ENCODE measurements at places on chromosomes 13 and 19.

GRCh38 chr19:47012617-47013016 lies 7.0 kb upstream of the NPAS1 start:
- no peak for DNase-seq

GRCh38 chr13:74067818-74068217 lies 66.4 kb downstream of the KLF12 start:
- no peak for DNase-seq

DNA sequence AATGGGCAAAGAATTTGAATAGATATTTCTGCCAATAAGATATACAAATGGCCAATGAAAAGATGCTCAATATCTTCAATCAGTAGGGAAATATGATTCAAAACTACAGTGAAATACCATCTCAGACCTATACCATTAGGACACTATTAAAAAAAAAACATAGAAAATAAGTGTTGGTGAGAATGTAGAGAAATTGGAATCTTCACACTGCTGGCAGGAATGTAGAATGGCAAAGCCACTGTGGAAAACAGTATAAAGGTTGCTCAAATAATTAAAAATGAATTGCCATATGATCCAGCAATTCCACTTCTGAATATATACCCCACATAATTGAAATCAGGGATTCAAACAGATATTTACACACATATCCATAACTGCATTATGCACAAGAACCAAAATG lies 88.1 kb upstream of the STARD13 start:
- DNase-seq = no peak

GRCh38 chr19:46880431-46880830 lies 19.6 kb downstream of the ARHGAP35 start:
- no peak for DNase-seq

DNA sequence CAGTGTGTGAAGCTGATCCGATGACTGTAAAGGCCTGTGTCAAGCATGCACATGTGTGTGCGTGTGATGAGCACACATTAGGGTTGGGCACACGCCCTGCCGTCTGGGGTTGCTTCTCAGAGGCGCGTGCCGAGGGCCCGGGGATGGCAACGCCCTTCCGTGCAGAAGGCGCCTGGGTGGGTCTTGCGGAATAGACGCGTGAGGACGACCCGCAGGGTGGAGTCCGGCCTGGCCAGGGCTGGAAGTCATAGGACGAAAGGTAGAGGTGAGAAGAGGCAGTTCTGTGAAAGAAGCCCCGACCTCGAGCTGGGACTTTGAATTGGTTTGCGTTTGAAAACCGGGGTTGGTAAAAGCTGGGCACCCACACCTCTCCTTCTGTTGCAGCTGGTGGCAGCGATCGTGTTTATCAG lies 35.7 kb downstream of the TMEM255B start:
- DNase-seq = no peak

GRCh38 chr19:29315556-29316190 lies 102.7 kb upstream of the UQCRFS1 start:
- DNase-seq = no peak

GRCh38 chr19:7540761-7541474 lies 5.4 kb downstream of the PNPLA6 start:
- DNase-seq = peak; percentile 71

- DNase-seq = no peak
Observed at GRCh38 chr13:70896136-70896535, 787.9 kb upstream of the KLHL1 start.

GRCh38 chr13:21964686-21965085 lies 293.8 kb downstream of the FGF9 start:
- peak; percentile 67 for DNase-seq

DNA sequence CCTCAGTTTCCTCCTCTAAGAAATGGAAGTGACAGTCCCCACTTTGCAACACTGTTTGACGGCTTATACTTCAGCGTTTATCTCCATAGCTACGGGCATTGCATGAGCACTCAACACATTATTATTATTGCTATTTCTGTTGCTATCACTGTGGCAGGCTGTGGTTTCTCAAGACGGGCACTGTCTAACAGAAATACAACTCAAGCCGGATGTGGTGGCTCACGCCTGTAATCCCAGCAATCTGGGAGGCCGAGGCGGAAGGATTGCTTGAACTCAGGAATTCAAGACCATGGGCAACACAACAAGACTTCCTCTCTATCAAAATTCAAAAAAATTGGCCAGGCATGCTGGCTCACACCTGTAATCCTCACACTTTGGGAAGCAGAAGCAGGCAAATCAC lies 4.9 kb upstream of the ZSWIM4 start:
- no peak for DNase-seq

GRCh38 chr13:76955661-76956060 lies 7.3 kb downstream of the ACOD1 start:
- DNase-seq = no peak

DNA sequence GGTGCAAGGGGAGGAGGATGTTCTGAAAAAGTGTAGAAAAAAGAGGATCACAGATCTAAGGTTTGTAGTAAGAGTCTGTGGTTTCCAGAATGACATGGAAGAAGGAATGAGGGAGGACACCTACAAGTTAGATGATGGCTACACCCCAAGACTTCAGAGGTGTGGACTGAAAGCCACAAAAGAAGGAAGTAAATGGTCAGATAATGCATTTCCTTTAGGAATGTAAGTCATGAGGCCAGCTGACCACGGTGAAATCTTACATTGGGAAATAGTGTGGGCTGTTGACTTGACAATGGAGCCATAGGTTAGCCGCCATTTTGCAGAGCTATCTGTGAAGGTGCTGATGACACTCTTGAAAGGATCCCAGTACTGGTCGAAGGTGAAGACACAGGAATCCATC lies 25.3 kb upstream of the FBXO27 start:
- no peak for DNase-seq

GRCh38 chr13:64300239-64300638 lies 2884.6 kb upstream of the PCDH20 start:
- DNase-seq = no peak

DNA sequence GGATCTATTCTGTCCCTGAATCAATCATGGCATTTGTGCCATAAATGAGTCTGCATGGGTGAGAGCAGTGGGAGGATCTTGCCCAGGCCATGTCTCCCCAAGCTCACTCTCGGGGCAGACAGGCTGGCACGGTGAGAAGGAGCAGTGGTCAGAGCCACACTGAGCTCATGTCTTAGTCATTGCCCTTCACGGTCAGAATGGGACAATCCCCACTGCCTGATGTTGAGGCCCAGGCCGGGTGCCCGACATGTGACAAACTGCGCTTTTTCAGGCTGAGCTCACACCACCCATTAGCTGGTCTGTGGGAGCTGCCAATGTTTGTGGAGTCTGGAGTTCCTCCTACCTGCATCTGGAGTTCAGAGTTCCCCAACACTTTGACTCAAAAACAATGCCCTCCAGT lies 481.9 kb downstream of the COG6 start:
- no peak for DNase-seq

- DNase-seq = no peak
Observed at GRCh38 chr19:54918499-54918898, 12.6 kb downstream of the NCR1 start.

- peak; percentile 74 for DNase-seq
Observed at GRCh38 chr19:12733369-12734214, 892 bp downstream of the TRIR start.

DNA sequence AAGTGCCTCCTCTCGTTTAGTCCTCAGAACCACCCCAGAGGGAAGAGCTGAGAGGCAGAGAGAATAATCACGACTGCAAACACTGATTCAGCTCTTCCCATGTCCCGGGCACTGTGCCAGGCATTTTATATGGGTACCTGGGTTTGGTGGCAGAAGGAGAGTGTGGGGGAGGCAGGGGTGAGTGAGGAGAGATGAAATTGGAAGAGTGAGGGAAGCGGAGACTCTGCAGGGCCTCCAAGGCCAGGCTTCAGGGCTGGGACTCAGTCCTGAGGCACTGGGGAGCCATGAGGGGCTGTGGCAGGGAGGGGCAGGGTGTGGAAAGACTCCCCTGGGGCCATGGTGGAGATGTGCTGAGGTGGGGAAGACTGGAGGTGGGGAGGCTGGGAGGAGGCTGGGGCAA lies 8.7 kb downstream of the SYNGR4 start:
- no peak for DNase-seq

GRCh38 chr19:9431475-9431874 lies 3.9 kb downstream of the ZNF266 start:
- DNase-seq = peak; percentile 37

DNA sequence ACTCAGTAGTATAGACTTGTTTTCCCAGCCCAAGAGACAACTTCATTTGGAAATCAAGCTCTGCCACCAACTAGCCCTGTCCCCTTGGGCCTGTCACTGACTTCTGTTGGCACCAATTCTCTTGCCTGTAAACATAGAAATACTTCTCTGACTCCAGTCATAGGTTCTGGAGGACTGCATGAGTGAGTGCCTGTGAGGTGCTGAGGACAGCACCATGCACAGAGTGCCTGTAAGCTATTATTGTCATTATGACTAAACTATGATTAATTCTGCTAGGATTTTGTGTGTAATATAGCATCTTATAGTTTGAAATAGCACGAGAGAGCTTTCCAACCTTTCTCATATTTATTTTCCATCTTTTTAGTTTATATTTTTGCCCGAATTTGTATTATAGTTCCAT lies 247.9 kb downstream of the MYO16 start:
- peak; percentile 64 for DNase-seq

DNA sequence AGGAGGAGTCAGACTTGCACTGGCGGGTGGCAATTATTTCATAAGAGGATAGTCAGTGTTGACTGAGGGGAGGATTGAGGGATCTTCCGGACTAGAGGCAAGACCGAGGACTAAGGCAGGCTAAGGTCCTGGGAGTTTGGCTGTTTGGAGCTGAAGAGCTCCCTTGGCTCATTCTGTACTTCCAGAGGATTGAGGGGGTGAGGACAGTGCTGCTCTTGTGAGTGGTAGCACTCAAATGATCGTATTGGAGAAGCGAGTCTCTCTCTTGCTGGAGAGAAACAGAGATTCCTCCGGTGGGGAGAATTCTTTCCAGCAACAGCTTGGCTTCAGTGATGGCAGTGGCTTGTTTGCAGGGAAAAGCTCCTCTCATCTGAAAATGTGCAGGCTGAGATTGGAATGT lies 47.1 kb downstream of the ING1 start:
- no peak for DNase-seq

DNA sequence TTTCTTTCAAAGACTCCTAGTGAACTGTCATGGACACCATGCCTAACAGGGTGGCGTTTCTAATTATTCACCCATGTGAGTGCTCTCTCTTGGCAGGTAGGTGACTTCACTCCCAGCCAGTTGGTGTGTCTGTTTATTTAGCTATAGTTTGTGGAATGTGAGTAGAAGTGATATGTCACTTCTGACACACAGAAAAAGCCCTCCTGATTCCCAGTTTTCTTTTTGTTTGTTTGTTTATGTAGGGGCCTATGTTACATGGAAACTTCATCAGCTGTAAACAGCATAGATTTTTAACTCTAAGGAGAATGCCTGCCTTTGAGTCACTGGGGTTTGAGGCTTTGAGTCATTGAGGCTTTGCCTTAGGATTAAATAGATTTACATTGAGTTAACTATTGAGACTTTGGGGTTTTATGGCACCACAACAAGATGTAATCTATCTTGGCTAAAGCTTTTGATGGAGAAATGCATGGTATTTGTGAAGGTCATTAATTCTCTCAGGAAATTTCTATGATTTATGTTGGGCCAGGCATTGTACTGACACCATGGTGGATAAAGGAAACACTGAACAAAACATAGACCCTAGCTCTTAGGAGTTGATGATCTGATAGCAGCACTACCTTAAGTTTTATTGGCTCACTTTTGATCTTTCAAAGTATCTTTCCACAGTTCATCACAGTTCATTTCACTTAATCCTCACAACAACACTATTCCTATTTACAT lies 45.3 kb downstream of the UFM1 start:
- peak; percentile 58 for DNase-seq

DNA sequence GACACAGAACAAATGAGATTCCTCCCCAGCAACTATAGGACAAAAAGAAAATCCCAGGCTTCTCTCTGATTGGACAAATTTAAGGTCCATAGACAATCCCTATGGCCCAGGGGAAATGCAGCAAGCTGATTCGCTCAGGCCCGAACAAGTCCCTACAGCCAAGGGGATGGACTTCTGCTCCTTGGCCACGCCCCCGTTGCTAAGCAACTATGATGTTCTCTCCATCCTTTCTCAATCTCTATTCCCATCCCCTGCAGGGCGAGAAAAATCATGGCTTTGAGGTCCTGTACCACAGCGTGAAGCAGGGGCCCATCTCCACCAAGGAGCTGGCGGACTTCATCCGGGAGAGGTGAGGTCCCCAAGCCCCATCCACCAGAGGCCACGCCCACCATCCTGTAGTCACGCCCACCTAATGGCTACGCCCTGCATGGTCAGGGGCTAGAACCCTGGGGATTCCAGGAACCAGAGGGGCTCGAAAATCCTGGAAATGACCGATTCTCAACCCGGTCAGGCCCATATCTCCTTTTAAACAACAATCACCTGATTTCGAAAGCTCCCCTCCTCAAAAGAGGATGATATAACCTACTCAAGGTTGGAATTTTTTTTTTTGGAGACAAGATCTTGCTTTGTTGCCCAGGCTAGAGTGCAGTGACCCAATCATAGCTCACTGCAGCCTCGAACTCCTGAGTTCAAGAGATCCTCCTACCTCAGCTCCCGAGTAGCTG lies 11.4 kb downstream of the FCHO1 start:
- peak; percentile 77 for DNase-seq

- DNase-seq = no peak
Observed at GRCh38 chr13:37149380-37149779, 43.9 kb upstream of the CSNK1A1L start.

GRCh38 chr19:41802770-41803169 lies 6.4 kb downstream of the CEACAM3 start:
- no peak for DNase-seq

GRCh38 chr13:35530147-35530546 lies 53.7 kb upstream of the MAB21L1 start:
- no peak for DNase-seq

DNA sequence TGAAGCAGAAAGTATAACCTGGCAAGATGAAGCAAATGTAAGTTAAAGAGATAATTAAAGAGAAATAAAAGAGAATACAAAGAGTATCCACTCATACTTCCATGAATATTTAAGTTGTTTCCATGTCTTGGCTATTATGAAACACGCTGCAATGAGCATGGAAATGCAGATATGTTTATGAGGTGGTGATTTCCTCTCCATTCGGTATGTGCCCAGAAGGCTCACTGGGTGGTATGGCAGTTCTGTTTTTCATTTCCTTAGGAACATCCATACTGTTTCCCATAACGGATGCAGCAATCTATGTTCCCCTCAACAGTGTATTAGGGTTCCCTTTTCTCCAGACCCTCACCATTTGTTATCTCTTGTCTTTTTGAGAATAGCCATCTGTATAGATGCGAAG lies 272.6 kb upstream of the SOX21 start:
- no peak for DNase-seq
